ENCODE measurements at places on chromosomes 5 and 9.
A peak's percentile ranks its signal among the peaks of the same experiment; 100 is the strongest.

DNA sequence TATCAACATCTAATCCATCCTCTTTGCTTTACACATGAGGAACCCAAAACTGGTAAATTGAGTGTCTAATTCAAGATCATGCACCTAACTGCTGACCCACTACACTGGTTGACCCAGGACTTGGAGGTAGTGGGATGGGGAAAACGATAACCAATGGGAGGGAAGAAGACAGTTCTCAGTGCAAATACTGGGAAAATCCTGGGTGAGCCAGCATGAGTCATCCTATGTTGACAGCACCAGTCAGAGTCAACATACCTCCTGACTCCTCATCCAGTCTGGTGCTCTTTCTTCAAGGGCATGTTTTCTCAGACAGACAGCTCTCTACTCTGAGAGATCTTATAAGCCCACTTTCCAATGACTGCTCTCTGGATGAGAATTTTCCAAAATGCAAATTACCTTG, 232.8 kb upstream of the PTGER4 start:
- DNase-seq, result no peak

DNA sequence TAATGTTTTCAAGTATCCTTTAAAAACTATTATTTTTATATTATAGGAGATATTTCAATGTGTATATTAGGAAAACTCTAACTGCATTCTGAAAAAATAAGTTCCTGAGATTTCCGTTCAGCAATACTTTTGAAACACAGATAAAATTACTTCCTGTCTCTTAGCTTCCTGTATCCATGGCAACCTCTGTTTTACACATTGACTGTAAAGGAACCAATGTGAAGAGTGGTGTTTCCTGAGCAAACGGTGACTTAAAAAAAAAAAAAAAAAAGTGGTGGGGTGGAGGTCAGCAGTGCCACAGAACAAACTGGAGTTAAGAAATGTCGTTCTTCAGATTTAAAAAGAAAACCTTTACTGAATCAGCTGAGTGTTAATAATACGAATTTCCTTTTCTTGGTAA, at the start of gene LRRC70:
TSS of gene LRRC70 (plus strand) at position 280 of the 400 bp plus-strand sequence. CDS start 620 bp downstream, outside the sequence.
- DNase-seq, result no peak

DNA sequence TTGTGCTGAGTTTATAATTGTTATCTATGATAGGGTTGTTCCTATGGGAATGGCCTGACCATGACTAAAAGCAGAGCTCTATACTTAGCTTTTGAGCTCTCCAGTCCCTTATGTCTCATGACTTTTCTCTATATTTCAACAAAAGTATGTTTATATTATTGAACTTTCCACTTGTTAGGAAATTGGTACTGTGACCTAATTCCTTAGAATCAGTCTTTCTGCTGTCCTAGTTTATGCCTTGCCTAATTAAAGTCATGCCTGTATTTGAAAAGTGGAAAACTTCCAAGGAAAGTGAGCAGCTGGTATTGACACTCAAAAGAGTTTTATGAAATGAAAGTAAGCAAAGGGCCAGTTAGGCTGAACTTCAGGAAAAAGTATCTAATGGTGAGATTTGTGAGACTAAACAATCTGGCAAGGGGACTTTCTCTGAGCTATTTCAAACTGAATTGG, 68.6 kb downstream of the XRCC4 start:
- DNase-seq, result no peak

GRCh38 chr9:136667214-136667939, 4.7 kb downstream of the EGFL7 start:
- DNase-seq, result no peak

GRCh38 chr9:122821278-122821943, 7.0 kb downstream of the PDCL start:
- no peak for DNase-seq

- no peak for DNase-seq
These were observed 53.1 kb upstream of the IER5L start for GRCh38 chr9:129231022-129231739.

DNA sequence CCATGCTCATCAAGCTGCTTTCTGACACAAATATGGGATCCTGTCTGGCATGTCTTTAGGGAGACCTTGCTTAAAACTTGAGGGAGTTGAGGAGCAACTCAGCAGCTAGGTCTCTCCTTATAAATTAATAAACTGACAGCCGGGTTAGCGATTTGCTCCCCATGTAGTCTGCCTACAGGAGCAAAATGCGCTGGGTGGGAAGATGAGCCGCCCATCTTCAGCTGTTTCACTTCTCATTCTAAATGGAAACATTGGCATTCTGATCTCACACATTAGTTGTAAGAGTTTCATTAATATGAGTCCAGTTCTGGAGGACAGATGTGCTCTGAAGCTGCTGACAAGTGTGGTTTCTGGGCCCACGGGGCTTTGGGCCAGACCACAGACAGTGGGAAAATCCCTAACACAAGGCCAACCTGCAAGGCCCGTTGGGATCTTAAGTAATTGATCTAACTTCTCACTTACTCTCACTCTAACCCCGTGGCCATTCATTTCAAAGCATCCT, 197.0 kb downstream of the MCTP1 start:
- DNase-seq, result peak; percentile 66

DNA sequence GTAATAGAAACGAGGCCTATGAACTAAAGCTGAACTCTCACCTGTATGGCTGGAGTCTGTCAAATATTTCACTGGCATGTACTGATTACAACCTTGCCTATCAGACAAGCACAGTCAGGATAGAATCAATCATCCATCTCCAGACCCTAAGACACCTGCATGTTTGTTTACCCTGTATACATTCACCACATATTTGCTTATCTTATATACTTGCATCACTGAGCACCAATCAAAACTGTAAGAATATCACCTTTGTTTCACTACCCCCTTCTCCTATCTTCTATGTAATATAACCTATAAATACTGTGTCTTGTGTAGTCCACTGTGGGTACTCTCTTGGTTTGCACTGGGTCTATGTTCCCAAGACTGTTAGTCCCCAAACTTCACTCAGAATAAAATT, 1085.7 kb downstream of the TAF11L14 start:
- no peak for DNase-seq

DNA sequence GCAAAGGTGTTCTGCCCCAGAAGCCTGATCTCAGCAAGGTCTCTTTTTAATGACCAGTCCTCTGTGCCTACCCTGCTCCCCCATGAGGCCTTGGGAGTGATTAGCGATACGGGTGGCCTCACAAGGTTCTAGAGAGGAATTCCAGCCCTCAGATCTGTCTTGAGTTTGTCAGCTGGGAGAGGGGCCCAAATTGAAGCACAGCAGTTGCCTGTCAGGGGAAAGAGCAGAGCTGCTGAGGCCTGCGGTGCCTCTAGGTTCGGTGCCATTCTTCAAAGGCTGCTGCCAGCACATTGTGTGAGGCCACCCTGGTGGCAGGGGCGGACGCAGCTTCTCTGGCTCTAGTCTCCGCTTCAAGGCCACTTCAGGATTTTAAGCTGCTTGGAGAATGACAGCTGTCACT, 85.7 kb upstream of the GRIA1 start:
- no peak for DNase-seq

GRCh38 chr5:107361945-107362344, 308.8 kb downstream of the EFNA5 start:
- DNase-seq, result no peak

- no peak for DNase-seq
These were observed 74.3 kb downstream of the NIPBL start for GRCh38 chr5:36950586-36951457.

GRCh38 chr5:133873449-133873848, 95.0 kb downstream of the C5orf15 start:
- no peak for DNase-seq

DNA sequence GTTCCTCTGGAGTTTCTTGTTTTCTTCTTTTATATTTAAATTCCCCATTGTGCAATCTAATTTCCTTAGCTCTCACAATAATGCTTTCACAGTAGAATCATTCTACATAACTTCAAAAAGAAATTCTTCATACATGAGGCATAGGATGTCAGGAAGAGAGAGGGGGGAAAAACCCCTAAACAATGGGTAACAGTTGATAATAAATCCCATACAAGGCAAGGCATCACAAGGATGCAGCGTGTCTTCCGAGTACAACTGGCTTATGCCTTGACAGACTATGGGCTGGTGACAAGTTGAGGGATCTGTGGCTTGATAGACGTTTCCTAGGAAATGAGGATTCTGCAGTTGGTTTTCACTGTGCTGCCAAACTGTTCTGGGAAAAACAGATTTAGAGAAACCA, 247.4 kb downstream of the ARL15 start:
- DNase-seq, result no peak

DNA sequence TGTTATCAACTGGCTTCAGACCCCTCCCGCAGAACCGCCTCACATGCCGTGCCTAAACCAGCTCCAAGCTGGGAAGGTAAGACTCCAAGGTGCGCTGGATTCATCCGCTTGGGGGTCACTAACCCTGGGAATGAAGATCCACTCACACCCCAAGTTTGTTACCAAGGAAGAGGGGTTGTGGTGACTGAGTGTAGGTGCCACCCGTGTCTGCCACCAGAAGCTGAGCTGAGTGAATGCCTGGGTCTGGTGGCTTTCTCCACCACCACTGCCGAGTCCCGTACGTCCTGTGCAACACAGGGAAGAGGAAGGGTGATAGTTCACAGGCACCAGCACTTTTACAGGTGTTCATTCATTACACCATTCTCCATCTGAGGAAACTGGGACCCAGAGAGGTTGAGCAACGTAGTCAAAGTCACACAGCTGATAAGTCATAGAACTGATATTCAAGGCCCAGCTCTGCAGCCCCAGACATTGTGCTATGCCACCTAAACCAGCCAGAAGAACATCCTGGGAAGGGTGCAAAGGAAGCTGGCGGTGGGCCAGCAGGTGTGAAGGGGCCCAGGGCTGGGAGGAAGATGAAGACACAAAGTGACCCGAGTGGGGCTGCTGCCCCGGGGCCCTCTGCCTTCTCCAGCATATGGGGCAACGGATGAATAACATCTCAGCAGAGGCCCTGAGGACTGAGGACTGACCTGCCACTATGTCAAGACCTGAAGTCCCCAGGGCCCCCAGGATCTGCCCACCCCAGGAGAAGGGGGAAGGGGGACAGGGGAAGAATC, 70.9 kb upstream of the PPP1R26 start:
- DNase-seq, result no peak

GRCh38 chr5:93572608-93573353, 8.2 kb downstream of the NR2F1-AS1 start:
- DNase-seq, result no peak
